Stimulated activated CD4-positive, alpha-beta T cell treated with anti-CD3 and anti-CD28 coated beads, Interleukin-1b, Interleukin-23, amount 100 ng/mL, for 1 hour (primary cell): ENCODE measurements at places on chromosomes 11 and 22.
A peak's percentile ranks its signal among the peaks of the same experiment; 100 is the strongest.

- DNase-seq: no peak
Measured at GRCh38 chr11:128503245-128503991, 83.9 kb downstream of the ETS1 start.

DNA sequence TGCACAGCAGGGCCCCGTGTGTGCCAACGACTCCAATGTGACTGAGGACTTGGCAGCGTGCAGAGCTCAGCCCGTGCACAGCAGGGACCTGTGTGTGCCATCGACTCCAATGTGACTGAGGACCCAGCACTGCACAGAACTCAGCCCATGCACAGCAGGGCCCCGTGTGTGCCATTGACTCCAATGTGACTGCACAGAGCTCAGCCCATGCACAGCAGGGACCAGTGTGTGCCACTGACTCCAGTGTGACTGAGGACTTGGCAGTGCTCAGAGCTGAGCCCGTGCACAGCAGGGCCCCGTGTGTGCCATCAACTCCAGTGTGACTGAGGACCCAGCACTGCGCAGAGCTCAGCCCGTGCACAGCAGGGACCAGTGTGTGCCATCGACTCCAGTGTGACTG lies 347.8 kb upstream of the B3GAT1 start:
- DNase-seq: no peak

DNA sequence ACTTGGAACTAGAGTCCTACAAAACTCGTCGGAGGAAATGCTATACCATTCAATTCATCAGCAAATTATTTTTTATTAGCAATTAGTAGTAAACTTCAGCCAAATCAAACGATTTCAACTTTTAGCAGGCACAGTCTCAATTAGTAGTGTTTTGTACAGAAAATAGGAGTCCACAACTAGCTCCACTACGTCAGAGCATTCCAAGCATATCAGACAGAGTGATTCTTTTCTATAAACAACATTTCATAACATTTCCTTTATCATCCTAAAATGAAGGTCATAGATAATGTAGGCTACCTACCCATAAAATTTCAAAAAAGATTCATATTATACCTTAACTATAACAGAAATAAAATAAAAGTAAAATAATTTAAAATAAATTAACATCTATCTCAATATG lies 169.9 kb downstream of the KIF18A start:
- no peak for DNase-seq

- DNase-seq: no peak
Measured at GRCh38 chr11:76629116-76629852, 41.3 kb downstream of the LRRC32 start.

DNA sequence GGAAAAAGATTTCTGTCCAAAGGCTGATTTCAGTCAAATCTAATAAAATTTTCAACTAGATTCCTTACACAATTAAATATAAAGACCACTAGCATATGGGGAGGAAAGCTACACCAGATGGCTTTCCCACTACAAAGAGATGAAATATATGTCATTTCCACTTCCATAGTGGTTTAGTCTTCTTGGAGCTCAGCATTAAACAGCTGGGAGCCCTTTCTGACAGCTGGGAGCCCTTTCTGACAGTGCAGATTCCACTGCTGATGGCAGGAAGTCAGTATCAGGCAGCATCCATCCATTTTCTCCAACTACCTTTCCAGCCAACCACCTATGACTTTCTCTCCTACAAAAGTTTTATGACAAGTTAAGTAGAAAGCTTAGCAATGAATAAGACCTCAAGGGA lies 177.9 kb downstream of the RRAS2 start:
- no peak for DNase-seq

DNA sequence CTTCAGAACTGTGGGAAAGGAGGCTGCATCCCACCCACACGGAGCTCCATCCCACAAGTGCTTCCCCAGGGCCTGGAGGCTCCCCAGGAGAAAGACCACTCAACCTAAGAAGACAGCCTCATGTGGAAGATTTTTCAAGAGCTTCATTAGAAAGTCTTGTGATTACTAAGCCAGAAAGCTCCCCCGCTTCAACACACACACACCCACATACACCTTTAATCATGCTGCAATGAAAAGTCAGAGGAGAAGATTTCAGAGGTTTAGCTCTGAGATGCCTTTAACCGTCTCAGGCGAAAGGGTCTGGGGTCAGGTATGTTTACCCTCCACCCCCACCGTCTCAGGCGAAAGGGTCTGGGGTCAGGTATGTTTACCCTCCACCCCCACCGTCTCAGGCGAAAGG lies 634.5 kb upstream of the B3GAT1 start:
- no peak for DNase-seq

DNA sequence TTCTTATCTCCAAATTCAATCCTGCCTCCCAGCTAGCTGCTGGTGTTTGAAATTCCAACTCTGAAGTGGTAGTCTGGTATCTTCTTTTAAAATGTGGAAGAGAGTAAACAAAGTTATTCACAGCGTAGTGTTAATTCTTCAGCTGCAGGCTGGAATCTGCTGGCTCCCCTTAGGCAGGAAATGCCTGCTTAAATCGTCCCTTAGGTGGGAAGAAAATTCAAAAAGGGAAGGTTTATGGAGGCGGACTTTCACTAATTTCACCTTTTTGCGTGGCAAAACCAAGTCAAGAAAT lies 439.0 kb upstream of the CCDC90B start:
- no peak for DNase-seq

- DNase-seq: peak; percentile 55
Measured at GRCh38 chr11:117426297-117426685, 98.6 kb downstream of the CEP164 start.

DNA sequence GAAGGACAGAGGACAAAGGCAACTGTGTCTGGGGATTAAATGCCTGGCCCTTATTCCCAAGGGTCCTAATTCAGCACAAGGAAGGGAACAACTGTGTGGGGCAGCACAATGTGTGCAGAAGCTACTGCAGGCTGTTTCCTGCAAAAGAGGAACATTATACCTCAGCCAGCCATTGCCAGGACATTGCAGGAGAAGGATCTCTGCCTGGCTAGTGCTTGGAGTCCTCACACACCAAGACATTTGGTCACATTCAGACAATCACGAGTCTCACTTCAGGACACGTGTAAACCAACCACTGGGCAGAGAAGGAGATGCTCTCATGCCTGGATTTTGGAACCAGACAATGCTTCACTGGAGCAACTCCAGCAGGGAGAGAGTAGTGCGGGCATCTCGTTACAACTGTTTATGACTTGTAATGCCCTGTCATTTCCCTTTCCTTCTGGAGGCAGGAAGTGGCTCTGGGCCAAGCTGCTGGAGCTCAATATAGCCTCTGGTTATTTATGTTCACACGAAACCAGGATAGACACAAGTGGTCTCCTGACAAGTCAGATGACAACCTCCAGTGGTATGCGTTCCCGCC lies 23.9 kb upstream of the ZC3H12C start:
- no peak for DNase-seq

DNA sequence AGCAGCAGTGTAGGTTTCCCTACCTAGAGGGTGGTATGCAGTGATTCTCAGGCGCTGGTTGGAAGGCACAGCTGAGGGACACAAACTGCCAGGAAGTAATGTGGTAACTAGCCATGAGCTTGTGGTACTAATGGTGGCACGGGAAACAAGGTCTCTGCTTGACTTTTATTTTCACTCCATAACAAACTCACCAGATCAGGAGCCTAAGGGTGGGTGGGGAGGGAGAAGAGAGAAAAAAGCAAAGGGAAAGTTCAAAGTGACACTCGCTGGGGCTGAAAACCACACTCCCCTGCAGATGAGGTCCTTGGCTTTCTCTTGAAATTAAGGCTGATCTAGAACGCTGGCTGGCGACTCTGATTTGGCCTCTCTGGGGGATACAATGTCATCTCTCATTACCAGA lies 22.0 kb downstream of the TRAF6 start:
- DNase-seq: no peak

- DNase-seq: no peak
Measured at GRCh38 chr22:44352378-44353035, 39.8 kb upstream of the SHISAL1 start.

DNA sequence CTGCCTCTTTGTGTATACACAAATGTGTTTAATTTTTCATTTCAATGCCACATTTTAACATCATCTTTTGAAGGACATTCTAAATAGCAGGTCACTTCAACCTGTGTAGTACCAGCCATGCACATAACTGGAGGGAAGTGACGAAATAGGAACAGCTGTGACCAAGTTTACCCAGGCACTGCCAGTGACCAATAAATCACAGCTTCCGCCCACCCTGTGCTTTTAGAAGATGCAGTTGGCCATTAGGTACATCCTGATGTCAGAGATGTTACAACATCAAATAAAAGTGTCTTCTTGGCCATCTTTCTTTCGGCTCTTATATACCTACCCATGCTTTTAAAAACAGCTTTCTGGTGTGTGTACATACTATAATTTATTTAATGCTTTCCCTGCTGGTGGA lies 7.8 kb downstream of the LDLRAD3 start:
- DNase-seq: no peak

DNA sequence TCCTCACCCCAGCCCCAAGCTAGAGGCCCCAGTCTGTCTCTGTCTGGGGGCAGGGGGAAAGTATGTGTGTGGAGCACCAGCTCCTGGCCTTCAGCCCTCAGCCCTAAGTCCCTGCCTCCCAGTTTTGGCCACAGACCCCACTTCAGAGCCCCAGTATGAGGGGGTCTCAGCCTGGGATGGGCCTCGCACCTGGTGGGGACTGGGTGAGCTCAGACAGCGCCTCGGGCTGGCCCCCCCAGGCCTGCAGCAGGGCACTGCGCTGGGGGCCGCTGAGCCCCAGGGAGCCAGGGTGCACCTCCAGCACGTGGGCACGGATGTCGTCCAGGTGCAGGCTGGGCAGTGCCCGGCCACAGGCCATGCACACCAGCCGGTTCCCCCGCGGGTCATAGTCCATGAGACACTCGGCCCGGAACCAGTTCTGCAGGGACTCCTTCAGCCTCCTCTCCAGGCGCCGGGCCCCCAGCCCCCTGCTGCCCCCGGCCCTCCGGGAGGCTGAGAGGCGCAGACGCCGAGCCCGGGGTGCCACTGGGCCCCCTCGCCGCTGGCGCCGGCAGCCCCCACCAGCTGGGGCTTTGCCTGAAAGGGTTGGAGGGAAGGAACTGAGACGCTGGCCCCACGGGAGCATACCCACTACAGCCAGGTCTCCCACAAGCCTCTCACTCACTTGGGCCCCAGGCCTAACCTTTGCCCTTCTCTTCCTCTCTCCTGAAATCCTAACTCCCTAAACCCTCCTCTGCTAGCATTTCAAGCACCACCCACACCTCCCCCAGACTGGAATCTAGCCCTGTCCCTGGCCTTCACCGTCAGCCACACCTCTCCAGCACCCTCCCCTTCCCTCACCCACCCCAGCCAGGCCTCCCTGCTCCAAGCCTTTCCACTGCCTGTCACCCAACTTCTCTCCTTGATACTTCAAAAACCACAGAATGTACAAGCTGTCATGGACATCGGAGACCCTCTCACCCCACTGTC lies 3.6 kb downstream of the ZFTA start:
- no peak for DNase-seq

GRCh38 chr22:23119494-23120414 lies 22.0 kb downstream of the RSPH14 start:
- DNase-seq: peak; percentile 20

DNA sequence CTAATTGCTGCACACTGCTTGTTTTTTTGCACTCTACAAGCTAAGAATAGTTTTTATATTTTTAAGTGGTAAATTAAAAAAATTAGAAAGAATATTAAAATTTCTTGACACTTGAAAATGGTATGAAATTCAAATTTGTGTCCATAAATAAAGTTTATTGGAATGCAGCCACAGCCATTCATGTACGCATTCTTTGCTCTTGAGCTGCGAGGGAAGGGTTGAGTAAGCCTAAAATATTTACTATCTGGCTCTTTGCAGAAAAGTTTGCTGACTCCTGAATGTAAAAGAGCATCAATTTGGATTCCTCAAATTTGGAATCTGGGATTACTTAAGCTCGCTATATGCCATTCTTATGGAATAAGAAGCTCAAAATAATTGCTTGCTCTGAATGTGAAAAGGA lies 3.4 kb upstream of the ADAMTS8 start:
- no peak for DNase-seq

DNA sequence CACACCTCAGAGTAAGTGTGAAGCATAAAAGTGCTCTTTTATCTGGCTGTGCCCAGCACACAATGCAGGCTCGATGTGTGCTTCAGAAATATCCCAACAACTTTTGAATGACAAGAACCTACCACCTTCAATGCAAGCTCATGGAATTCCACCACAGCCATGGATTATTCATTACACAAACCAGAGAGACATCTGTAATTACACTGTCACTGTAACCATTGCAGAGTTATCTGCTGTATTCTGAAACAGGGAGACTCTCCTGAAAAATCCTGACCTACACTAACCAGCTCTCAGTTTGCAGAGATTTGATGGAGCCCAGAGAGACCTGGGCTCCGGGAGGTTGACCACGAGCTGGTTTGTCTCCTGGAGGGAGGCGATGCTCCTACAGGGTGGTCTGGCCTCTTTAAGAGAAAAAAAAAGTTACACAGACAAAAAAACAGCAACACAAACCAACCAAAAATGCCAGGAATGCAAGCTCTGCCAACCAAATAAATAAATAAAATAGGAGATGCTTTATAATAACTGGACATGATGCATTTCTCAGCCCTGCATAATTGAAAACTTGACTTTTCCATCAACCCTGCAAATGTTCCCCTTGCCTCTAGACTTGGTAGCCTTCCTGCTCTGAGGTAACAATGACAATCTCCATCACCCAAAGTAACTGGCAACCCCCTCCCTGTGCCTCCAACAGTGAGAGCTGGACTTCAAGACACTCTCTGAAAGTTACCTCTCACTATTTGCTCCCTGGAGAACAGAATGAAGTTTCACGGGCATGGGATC lies 69.7 kb downstream of the ETS1 start:
- DNase-seq: no peak

DNA sequence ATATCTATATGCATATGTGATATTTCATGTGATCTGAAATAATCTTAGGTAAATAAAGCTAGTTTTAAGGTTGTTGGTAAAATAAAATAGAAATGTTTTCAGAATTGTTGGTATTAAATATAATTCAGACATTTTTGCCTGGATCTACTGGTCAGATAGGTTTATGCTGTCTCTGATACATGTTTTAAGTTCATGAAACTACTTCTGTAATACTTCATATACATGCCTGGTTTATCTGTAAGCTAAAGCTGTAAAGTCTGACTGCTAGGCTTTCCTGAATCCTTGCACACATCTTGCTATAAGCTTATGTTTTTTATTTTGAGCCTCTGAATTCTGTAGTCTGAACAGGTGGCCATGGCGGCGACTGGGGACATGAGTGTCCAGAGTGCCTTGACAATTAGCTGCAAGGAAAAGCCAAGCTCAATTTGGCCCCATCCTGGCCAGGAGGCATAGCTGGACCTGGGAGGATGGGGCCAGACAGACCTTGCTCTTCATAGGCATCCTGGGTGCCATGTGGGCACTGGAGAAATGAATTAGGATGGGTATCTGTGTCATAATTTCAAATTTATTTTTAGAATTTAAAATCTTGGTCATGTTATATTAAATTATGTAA lies 241.0 kb upstream of the UBASH3B start:
- no peak for DNase-seq
